ENCODE measurements at places on chromosomes 4 and X. TPM values are rescaled to one million over a fixed set of nuclear protein-coding genes. Genes with fewer than 3 reads are reported as not detected.
A peak's percentile ranks its signal among the peaks of the same experiment; 100 is the strongest.

Gene ZXDA
- total RNA-seq = 11.8 TPM

Gene MAGEB1
- total RNA-seq = not detected

- DNase-seq = no peak
These were observed at the start of gene BEX1 for GRCh38 chrX:103063918-103064434. BEX1 (minus strand) TSS chrX:103064171; CDS start chrX:103063274, 897 bp downstream.

DNA sequence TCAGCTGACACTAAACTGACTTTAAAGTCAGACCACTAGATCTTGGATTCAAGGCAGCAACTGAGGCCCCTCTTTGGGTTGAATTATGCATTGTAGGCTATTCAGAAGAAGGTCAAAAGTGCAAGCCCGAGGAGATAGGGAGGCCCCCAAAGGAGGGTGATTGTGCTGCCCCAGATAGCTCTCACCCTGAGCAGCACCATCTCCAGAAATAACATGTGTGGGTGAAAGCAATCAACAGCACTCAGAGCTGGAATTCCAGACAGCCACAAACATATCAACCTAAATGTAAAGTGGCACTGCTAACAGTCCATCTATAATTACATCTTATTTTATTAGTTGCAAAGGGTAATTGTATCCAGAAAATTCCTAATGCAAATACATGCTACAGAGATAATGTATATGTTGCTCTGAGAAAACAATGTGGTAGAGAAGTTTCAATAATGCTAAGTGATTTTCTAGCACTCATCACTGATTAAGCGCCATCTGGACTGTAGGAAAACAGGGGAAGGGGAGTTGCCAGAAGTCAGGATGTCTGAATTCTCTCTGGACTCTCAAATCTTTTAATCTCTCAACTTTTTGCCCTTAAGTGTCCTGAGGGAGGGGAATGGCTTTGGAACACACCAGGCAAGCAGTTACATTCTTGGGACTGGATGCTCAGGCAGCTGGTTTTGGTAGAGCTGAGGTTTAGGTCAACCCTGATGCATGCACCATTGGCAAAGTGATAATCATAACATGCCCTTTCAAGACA lies 61.8 kb upstream of the SFRP2 start:
- DNase-seq = no peak

- no peak for DNase-seq
These were observed 169.7 kb upstream of the SH3RF1 start for GRCh38 chr4:169440446-169440845.

DNA sequence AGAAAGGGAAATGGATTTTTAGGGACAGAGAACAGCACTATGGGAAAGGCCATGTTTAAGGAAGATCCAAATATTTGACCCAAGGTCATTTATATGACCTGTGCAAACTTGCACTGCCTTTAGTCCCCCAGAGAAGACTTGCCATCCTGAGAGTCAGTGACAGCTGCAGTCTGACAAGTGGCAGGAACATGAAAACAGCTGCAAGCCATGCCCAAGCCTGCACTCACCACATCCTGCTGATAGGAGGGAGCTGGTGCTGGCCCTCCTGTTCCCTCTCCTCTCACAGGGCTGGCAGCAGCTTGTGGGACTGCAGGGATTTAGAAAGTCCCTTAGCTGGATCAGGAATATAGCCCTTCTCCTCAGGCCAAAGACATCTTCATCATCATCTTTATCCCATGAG lies 187.7 kb downstream of the RAP1GDS1 start:
- no peak for DNase-seq

- no peak for DNase-seq
These were observed 190.1 kb upstream of the GNPDA2 start for GRCh38 chr4:44916411-44916810.

DNA sequence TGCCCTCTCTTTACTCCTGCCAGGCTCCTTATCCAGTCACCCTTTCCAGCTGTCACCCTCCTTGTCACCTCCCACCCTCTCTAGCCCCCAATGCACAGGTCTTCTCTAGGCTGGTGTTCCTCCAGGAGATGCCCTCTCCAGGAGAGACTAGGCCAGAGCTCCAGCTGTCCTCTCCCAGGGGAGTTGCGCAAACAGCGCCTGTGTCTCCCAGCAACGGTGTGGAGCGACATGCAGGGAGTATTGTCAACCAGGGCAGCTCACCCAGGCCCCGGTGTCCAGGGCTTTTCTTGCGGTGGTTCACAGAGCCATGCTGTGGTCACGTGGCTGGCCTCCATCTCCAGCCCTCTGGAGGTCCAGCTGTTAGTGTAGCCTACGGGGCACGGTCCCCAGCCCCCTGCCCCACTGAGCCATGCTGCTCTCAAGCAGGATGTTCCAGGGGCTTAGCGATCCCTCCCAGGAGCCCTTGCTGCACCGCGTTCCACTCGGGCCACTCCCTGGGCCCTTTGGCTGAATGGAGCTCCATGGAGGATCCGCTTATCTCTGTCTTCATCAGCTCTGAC lies 34.8 kb downstream of the CCNQ start:
- no peak for DNase-seq

- DNase-seq = no peak
These were observed 18.4 kb upstream of the CTSO start for GRCh38 chr4:155972098-155972497.

GRCh38 chr4:20960291-20960690 lies 260.0 kb downstream of the PACRGL start:
- no peak for DNase-seq

DNA sequence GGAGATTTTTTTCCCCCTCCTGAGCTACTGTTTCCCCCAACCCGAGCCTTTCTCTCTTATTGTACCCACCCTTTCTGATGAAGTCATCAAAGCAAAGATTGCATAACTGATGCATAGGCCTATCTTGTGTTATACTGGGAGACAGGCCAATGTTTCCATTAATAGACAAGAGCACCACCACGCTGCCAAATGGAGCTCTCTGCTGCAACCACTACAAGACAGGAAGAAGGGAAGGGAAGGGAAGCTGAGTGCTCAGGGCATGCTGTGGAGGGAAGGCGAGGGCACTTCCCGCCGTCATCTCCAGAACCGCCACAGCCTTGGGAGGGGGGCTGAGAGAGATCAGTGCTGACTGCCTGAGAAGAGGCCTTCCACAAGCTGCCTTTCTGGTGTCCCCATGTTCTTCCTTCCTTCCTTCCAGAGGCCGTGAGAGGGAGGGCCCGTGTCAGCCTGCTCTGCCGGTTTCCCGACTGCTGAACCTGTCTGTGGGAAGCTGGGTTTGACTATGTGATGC lies 75.0 kb downstream of the MGST2 start:
- peak; percentile 77 for DNase-seq

- DNase-seq = no peak
These were observed 109.3 kb upstream of the BMP2K start for GRCh38 chr4:78666830-78667258.

GRCh38 chr4:65287071-65287470 lies 383.2 kb downstream of the EPHA5 start:
- DNase-seq = no peak

- no peak for DNase-seq
These were observed 336.1 kb upstream of the PABPC4L start for GRCh38 chr4:134537701-134538100.

DNA sequence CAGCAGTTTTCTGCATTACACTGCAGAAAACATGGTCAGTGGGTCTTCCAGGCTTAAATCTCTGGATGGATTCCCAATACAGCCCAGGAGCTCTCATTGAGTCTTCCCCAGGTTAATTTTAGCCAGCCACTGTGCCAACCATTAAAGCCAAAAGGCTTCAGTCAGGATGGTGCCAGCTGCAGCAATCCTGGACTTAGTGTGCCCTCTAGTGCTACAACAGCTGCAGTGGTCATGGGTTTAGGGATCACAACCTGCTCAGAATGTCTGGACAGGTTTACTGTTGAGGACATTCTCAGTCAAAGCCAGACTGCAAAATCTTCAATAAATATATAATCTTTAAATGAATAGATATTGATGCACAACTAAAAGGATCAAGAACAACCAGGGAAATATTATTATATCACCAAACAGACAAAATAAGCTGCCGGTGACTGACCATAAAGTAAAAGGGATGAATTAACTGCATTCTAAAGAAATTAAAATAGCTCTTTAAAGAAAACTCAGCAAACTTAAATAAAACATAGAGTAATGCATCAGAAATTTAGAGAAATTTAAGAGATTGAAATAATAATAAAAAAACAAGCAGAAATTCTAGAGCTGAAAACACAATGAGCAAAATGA lies 639.9 kb downstream of the SPOCK3 start:
- DNase-seq = no peak

DNA sequence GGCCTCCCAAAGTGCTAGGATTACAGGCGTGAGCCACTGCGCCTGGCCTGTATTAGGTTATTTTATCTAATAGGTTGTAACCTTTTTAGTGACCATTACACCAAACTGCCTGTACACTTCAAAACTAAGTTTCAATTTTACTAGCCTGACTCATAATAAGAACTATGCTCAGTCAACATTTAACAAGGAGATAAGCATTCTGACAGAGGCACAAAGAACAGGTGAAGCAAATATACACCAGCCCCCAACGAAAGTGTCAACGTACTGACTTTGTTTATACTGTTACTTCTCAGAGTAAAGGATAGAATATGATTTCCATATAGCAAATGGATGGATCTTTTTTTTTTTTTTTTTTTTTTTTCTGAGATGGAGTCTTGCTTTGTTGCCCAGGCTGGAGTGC lies 62.8 kb downstream of the SHISA3 start:
- DNase-seq = no peak

DNA sequence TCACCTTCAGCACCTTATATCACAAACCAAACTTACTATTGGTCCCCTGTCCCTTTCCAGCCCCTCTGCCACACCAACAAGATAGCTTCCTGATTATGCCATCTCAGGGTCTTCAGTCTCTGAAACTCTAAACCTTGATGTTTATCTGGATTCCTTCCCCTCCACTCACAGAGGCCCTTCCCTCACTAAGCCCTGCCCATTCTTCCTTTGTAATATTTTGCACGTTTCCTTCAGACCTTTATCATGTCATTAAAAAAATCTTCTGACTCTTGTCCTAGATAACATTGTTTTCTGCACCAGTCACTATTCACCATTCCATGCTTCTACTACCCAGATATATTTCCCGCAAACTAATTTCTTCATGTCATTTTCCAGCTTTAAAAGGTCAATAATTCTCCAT lies 17.7 kb upstream of the CEP135 start:
- DNase-seq = no peak
